ENCODE measurements at places on chromosomes 11 and 22.

DNA sequence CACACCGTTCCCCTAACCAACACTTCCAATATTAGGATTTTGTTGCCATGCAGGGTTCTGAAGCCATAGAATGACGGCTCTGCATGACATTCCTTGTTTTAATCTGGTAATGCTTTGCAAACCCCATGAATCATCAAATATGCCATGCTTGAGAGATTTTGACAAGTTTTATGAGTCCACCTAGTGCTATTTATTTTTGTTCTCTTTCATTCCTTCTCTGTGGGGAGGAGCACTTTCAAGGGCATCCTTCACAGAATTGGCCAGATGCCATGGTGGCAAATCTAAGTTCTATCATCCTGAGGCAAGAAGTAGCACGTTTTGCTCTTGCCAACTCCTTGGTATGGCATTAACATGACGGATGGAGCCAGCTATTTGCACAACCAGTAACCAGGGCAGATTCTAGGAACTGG is 268.4 kb downstream of the FAM76B start:
- no peak for DNase-seq

- DNase-seq: no peak
These were observed 15.2 kb upstream of the CDC42EP1 start for GRCh38 chr22:37544955-37545702.

- no peak for DNase-seq
These were observed 412 bp downstream of the C11orf86 start for GRCh38 chr11:66975405-66976027.

DNA sequence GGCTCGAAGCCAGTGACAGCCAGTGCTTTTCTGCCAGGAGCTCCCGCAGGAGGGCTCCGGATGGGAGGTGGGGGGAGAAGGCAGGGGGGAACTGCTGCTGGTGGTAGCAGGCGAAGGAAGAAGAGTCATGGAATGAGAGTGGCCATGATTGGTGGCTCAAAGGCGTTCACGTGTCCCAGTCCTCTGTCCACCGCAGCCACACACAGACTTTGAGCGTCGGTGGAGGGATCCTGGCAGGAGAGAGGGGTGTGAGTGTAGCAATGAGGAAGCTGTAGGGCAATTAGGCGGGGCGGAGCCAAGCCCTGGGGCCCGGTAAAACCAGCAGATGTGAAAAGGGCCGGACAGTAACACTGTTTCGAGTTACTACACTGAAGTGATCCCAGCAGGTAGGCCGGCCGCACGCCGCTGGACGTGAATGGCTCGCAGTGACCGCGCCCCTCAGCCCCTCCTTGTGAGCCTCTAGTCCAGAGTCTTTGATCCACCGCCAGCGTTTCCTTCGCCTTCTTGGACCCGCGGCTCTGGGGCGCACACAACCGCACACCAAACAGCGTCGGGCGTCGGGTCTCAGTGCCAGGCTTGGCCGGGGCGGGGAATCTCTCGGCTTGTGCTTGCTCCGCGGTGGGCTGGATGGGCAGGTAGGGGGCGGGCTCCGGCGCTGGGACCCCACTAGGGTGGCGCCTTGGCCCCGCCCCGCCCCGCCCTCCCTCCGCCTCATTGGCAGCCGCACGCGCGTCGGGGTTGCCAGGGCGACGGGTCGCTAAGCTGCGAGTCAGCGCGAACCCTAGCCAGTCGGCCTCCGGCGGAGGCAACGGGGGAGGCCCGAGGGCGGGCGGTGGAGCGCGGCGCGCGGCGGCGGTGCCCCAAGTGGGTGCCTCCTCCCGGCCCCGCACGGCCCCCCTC is at the start of gene LRRC10B:
Gene LRRC10B (plus strand): TSS at position 788 of the 900 bp plus-strand sequence. CDS start 250 bp downstream, outside the sequence.
- DNase-seq: peak; percentile 22

DNA sequence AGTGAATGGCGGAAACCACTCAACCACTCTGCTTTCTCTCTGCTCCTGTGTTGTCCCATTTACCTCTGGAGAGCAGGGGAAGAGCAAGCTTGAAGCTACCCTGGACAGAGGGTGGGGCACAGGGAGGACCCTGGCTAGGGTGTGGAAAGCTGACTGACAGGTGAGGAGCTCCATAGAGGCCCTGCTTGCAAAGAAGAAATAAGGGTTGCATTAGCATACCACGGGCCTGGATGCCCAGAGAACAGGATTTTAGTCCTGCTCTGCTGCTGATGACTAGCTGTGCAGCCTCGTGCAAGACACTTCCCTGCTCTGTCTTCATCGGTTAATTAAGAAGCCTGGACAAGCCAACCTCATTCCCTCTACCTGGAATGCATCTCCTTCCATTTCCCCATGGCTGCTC is 135.0 kb downstream of the BUD13 start:
- DNase-seq: no peak

- DNase-seq: no peak
These were observed 19.5 kb downstream of the PVALB start for GRCh38 chr22:36797374-36797773.

GRCh38 chr22:30280505-30280904 is 8.8 kb downstream of the CASTOR1 start:
- no peak for DNase-seq

GRCh38 chr22:25388415-25388814 is 169.0 kb downstream of the CRYBB2 start:
- DNase-seq: no peak

DNA sequence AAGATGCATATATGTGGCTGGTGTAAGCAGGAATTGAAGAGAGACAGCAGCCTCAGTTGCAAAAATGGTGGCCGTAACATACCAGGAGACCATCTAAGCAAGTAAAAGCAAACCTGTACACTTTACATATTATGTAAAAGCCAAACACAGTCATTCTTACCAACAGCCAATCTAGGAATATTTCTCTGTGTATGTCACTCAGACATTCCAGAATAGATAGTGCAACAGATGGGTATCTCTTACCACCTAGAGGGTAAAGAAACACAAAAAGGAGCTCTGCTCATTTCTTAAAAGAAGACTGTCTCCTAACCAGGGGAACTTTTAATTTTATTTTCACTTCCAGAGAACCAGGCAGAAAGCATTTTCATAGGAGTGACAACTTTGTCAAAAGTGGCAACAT is 38.7 kb downstream of the GLYAT start:
- DNase-seq: no peak

DNA sequence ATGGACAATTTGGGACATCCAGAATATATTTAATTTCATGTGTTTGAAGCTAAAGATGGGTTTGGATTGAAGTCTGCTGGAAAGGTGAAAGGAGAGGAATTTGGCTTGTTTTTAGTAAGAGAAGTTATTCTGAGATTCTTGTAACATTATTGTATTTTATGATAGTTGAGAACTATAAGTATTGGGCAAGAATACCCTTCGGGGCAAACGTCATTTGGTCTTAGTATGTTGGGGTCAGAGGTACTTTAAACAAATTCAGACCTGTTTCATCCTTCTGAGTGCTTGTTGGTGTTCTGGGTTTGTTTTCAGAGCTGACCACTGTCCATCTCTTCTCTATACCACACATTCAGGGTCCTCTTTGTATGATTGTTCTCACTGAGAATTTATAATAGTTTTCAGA is 19.5 kb downstream of the PANX1 start:
- DNase-seq: no peak

GRCh38 chr11:3182462-3182852 is 17.3 kb upstream of the OSBPL5 start:
- no peak for DNase-seq

DNA sequence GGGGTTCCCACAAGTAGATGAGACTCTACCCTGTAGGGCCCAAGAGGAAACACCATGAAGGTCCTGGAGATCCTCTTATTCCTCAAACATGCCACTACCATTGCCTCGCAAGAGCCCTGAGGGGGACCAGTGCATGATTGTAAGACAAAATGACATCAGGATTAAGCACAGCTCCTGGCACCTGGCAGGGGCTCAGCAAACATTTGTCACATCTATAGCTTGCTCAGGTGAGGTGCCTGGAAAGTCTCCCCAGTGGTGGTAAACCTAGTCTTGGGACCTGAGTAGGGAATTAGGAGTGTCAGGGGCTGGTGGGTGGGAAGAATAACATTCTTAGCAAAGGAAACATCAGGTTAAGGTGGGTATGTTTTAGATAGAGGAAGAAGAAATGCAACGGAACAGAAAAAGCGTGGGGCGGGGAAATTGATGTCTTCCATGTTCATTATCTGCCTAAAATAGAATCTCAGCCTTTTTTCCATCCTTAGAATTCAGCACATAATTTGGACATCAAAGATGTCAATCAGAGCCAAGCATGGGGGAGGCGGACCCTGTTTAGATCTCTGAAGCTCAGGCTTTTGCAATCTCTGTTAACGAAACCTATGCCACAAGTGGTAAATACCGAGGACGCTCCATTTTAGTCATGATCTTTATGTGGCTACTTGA is 924 bp downstream of the YPEL1 start:
- DNase-seq: no peak

DNA sequence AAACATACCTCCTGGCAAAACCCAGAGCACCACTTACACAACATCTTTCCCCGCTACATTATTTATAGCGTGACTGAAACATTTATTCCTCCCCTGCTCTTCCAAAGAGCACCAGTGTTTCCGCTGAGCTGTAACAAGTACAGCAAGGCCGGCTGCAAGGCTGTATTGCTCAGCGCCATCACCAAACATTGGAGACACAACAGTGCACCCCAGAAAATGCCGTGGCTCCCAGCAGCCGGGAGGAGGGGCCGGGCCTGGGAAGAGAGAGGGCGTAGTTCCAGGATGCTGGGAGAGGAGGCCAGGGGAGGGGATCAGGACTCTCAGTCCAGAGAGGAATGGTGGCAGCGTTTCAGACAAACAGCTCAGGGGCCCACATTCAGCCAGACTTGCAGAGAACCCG is 133.2 kb downstream of the DSCAML1 start:
- DNase-seq: no peak

DNA sequence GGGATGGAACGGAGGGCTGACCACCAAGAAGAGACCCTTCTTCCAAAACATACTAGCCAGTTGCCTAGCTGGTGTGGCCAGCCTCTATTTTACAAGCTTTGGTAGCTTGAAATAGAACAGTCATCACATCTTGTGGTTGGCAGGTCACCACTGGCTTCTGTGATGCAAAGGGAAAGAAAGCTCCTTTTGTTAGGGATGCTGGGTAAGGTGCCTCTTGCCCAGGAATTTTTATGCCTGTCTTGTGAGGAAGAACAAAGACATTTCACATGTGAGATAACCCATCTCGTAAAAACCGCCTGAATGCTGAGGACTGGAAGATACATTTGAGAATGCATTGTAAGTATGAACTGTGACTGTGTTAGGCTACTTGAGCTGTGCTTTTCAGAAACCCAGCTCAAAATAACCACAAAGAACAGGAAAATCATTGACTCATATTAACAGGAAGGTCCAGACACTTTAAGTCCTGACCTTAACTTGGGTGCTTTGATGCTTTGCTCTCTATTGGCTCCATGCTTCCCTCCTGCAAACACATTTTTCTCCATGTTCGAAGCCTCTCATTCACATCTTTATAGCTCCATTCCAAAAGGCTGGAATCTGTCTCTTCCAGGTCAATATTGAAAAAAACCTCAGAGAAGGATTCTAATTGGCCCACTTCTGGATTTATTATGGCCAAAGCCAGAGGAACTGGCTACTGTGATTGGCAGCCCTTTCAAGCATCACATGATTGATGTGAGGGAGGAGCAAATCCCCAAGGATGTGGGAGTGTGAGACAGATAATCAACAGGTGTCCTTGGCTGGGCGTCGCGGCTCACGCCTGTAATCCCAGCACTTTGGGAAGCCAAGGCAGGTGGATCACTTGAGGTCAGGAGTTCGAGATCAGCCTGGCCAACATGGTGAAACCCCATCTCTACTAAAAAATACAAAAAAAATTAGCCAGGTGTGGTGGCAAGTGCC is 53.9 kb downstream of the MICAL2 start:
- DNase-seq: no peak

- DNase-seq: no peak
These were observed 720.1 kb downstream of the DLG2 start for GRCh38 chr11:84906995-84907394.

DNA sequence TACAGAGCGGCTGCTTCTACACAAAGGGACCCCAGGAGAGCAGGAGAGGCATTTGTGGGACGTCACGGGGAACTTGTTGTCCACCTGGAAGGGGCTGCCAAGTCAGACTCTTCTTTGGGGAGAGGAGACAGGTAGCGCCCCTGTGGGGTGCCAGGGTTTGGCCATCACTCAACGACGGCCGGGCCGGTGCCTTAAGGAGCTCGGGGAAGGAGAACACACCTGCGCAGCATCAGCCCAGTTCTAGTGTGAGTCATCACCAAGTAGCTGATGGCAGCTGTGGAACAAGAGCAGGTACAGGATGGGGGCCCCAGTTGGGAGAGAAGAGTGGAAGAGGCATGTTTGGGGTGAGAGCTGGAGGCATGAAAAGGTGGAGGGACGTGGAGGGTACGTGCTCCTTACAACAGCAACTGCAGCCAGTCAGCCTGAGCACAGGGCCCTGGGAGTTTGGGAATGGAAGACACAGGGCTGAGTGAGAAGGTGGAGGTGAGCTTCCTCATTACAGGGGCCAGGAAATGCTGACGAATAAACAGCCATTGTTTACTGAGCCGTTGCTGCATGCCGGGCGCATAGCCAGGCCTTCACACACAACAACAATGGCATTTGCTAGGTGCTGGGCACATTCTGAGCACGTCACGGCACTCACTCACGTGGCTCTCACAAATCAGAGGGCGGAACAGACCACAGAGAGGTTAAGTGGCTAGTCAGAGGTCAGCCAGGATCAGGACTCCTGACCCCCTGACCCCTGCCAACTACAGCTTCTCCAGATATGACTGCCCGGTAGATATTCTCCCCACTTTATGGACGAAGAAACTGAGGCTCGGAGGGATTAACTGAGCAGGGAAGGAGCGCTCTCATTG is 29.1 kb upstream of the TP53I11 start:
- DNase-seq: no peak

DNA sequence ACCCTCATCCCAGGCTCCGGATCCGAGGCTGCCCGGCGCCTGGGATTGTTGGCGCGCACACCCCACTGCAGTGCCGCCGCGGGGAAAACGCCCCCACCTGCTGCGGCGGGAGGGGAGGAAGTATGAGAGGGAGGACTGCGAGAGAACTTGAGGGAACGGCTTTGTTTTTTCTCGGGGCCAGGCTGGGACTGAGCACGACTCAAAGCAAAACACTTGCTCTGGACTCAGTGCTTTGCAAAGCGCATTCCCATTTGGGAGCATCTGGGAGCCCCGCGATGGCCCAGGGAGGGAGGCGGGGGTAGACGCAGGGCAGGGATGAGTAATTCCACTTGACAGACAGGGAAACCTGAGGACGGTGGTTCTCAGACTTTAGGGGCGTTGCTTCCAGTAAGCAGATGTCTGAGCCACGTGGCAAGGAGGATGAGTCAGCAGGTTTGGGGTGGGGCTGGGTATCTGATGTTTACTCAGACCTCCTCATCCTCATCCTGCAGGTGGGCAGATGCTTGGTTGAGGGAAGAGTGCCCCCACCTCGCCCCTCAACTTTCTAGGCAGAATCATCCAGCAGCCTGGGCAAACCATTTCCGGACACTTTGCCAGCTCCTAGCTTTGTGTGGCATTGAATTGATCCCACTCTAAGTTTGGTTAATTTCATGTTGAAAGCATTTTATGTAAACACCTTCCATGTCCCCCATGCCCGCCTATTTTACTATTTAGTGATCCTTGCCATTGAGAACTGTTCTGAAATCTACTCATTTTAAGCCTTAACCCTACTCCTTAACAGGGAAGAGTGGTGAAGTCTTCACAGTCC is 1.5 kb downstream of the MIAT start:
- DNase-seq: peak; percentile 13

- no peak for DNase-seq
These were observed 38.8 kb downstream of the RNF141 start for GRCh38 chr11:10502065-10502680.

- no peak for DNase-seq
These were observed 493.8 kb downstream of the NTM start for GRCh38 chr11:131864228-131864627.

- no peak for DNase-seq
These were observed 2.5 kb upstream of the CALCA start for GRCh38 chr11:14974515-14975251.

- DNase-seq: no peak
These were observed 3.2 kb upstream of the CACNA1I start for GRCh38 chr22:39567135-39567946.

Measured in activated gamma-delta T cell (primary cell).